ENCODE measurements at places on chromosomes 16 and 17.

GRCh38 chr17:63458478-63458877 is 12.4 kb upstream of the CYB561 start:
- DNase-seq: no peak

DNA sequence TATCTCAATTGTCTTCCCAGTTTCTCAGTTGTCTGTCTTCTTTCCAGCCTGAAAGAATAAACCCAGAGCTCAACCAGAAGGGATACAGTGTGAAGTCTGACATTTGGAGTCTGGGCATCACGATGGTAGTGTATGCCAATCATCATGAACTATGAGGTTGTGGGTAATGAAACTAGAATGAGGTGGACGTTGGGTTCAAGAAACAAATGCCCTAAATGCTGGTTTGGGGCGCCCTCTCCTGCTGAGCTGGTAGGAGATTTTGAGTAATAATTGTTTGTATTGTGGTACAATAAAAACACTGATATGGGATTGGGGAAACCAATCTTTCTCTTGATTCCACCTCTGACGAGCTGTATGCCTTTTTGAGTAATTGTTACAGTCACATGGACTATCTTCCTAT is 110.4 kb downstream of the MAP2K6 start:
- no peak for DNase-seq

DNA sequence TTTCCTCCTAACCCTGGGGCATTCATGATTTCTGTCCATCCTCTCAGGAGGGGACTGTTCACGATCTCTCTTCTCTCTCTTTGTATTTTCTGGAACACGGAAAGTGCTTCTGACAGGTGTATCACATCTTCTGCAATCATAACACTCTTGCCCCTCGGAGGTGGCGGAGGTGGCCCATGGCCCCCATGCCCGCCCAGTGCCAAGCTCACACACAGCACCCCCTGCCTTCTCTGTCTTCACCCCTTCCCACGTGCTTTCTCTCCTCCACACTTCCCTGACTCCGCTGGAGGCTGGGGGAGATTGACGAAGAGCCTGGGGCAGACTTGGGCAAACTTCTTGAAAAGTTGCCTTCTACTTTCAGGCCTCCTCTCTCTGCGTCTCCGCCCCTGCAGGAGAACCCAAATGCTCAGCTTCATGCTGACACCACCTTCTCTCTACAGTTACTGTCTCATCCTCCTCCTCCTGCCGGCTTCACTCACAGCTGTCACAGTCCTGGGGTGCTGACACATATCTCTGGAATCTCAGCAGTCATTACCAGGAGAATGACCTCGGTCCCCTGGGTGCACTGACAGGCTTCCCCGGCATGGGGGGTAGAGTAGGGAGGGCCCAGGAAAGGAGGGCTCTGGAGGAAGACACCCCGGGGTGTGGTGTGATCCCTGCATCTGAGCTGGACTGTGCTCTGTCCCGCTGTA is 127.1 kb downstream of the ENGASE start:
- DNase-seq: no peak

GRCh38 chr17:64503821-64504768 is 2.0 kb downstream of the DDX5 start:
- no peak for DNase-seq

- no peak for DNase-seq
These were observed 4.6 kb downstream of the GNA13 start for GRCh38 chr17:65051922-65052321.

- no peak for DNase-seq
These were observed 2.2 kb downstream of the UBE2Z start for GRCh38 chr17:48910370-48910769.

DNA sequence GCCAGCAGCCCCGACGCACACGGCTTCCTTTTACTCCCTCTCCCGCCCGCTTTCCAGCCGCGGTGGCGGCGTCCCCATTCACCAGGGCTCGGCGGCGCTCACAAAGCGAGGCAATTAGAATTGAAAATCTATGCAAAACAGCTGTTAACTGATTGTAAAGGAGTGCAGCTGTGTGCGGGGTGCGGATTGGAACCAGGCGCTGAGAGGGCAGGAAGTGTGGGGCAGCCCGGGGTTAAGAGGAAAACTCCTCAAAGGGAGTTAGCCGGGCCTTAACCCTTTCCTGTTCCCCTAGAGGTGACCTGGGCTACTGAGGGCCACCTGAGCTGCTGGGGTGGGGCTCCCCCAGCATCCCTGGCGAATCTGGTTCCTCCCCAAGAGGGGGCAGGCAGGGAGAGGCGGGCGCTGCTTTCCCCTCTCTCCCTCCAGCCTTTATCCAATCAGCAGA is 5.8 kb upstream of the GSE1 start:
- DNase-seq: no peak

GRCh38 chr17:78272181-78272913 is 40.9 kb downstream of the TMEM235 start:
- no peak for DNase-seq

DNA sequence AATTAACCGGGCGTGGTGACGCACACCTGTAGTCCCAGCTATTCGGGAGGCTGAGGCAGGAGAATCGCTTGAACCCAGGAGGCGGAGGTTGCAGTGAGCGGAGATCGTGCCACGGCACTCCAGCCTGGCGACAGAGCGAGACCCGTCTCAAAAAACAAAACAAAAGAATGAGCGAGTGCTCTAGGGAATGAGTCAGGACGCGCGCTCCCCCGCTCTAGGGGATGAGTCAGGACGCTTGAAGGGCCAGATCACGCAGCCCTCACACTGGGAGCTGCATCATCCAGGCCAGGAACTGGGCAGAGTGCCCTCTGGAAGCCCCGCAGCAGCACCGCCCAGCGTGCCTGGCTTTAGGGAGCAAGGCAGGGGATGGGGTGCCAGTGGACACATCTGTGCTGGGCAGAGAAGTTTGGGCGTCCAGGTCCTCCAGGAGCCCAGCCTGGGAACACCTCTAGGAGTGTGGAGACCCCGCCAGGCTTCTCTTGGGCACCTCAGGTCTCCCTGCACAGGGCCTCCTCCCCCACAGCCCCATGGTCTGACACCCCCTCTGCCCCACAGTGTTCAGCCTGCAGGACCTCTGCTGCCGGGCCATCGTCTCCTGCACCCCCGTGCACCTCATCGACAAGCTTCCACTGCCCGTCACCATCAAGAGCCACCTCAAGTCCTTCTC is 3.9 kb upstream of the WFIKKN1 start:
- no peak for DNase-seq

DNA sequence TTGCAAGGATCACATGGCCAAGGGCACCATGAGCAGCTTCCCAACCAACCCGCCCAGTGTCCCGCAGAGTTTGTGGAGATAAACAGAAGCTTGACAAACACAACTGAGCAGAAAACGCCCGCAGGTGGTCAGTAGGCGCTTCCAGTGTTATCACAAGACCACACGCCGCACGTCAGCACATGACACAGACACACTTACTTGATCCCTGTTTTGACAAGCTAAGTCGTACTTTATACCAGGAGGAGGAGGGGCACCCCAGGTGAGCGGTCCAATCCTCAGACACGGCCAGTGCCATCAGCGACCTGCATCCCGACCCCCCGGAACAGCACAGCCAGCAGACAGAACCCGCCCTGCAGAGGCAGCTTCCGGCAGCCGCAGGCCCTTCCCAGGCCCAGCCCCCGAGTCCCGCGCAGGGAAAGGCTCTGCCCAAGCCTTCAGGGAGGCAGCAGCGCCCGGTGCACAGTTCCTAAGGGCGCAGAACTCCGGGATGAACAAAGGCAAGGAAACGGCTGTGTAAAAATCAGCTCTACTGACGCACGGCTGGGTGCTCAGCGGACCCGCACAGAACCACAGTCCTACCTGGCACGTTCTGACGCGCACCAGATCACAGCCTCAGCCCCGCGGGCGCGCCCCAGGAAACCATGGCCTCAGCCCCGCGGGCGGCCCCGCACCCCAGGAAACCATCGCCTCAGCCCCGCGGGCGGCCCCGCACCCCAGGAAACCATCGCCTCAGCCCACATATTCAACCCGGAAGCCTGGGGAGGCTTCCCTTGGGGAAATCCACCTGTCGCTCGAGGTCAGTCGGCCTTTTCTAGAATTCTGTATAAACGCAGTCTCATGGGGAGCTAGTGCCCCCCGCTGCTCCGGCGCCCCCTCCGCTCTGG is 27.8 kb downstream of the AXIN1 start:
- no peak for DNase-seq

GRCh38 chr16:35102780-35103403 is 1643.5 kb downstream of the TP53TG3F start:
- no peak for DNase-seq

GRCh38 chr17:804541-805435 is 22.6 kb downstream of the MRM3 start:
- DNase-seq: peak; percentile 8

GRCh38 chr17:41784207-41784744 is 2.2 kb downstream of the JUP start:
- DNase-seq: no peak

DNA sequence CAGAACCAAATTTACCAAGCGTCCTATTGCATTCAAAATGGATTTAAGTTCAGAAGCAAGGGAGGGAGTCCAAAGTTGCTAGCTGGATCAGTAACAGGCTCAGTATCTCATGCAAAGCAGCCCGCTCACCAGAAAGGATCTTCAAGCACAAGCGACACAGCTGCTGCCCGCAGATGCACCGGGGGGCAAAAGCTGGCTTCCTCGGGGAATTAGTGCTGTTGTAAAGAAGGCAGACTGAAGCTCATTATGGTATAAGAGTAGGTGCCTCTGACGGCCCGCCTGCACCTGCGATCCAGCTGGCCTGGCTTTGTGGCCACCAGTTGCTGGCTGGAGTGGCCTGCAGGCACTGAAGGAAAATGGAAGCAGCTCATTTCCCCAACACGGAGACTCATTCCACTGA is 128.4 kb upstream of the RCVRN start:
- DNase-seq: no peak

- no peak for DNase-seq
These were observed 11.8 kb upstream of the ITGAE start for GRCh38 chr17:3812771-3813170.

DNA sequence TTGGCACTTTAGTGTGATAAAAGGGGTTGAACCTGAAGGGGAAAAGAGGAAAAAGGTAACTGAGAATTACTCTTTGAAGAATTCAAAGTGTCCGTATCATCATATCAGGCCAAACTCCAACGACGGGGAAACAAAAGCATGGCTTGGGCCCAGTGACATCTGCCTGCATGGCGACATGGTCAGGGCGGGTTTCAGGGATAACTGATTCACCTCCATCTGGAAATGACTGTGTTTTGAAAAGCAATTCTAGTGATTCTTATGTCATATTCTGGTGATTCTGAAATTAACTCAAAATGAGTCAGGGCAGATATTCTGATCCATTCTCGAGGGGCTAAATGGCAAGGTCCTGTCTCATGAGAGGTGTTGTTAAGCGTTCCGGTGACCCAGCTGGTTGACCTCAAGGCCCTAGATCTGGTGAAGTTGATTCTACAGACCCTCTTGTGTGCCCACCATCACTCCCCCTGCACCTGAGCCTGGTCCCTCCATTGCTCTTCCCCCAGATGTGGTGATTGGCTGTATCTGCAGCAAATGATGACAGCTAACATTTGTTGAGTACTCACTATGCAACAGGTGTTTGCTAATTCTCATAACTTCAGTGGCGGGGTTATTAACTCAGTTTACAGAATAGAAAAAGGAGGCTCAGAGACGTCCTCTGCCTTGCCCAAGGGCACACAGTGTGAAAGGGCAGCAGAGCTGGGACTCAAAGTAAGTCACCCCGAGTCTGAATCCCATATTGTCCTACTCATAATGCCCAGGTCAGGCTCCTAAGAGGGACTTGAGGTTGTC is 251.8 kb downstream of the MAF start:
- no peak for DNase-seq

DNA sequence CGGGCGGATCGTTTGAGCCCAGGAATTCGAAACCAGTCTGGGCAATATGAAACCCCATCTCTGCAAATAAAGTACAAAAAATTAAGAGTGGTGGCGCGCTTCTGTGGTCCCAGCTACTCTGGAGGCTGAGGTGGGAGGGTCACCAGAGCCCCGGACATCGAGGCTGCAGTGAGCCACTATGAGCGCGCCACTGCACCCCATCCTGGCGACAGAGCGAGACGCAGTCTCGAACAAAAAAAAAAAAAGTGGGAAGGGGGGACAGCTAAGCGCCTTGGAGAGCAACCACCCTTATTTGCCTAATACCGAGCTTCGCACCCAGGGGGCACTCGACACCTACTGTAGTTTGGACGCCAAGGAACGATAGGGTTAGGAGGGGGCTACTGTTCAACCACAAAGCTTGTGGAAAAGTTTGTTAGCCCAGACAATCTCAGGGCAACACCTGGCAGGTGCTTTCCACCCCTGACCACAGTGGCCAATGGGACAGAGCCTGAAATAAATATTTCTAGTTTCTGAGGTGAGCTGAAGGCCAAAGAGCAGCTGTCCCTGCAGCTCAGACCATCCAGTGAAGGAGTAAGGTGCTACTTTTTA is 847 bp upstream of the PSMC3IP start:
- DNase-seq: peak; percentile 56

GRCh38 chr17:606508-607250 is 108.0 kb downstream of the VPS53 start:
- DNase-seq: no peak

- no peak for DNase-seq
These were observed 124.1 kb downstream of the PRKCA start for GRCh38 chr17:66426397-66427033.

GRCh38 chr17:43051969-43052368 is 26.9 kb downstream of the RND2 start:
- no peak for DNase-seq
